Esophagus muscularis mucosa (tissue), 4 donors: ENCODE measurements at places on chromosomes 4 and X. TPM values are rescaled to one million over a fixed set of nuclear protein-coding genes. Genes with fewer than 3 reads are reported as not detected.
A peak's percentile ranks its signal among the peaks of the same experiment; 100 is the strongest.

DNA sequence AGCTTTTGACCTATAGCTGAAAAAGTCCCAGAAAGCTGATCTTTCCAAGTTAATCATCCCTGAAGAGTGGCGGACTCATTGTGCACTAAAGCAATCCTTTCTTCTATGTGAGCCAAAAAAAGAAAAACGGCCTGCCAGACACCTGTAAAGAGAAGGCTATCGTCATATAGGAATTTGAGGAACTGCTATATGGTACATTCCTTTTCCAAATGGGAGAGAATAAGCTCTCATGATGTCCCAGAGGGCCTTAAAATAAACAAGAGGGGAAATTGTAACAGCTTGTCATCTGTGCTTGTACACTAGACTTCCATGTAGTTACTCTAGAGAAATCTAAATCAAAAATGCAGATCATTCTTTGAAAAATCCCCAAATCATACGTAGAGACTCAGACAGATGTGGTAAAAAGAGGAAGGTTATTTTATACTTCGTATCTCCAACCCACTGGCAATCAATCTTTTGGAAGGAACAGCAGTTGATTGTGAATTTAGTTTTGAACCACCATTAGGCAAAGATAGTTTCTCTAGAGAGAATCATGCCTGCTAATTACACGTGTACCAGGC lies 26.1 kb downstream of the GPR174 start:
- no peaks in the 10 kb centered on the region for H3K4me1 ChIP-seq
- DNase-seq: no peak
- H3K27me3 ChIP-seq: no peaks in the 10 kb centered on the region
- H3K36me3 ChIP-seq: no peaks in the 10 kb centered on the region
- no peak overlapping the region for H3K27ac ChIP-seq

DNA sequence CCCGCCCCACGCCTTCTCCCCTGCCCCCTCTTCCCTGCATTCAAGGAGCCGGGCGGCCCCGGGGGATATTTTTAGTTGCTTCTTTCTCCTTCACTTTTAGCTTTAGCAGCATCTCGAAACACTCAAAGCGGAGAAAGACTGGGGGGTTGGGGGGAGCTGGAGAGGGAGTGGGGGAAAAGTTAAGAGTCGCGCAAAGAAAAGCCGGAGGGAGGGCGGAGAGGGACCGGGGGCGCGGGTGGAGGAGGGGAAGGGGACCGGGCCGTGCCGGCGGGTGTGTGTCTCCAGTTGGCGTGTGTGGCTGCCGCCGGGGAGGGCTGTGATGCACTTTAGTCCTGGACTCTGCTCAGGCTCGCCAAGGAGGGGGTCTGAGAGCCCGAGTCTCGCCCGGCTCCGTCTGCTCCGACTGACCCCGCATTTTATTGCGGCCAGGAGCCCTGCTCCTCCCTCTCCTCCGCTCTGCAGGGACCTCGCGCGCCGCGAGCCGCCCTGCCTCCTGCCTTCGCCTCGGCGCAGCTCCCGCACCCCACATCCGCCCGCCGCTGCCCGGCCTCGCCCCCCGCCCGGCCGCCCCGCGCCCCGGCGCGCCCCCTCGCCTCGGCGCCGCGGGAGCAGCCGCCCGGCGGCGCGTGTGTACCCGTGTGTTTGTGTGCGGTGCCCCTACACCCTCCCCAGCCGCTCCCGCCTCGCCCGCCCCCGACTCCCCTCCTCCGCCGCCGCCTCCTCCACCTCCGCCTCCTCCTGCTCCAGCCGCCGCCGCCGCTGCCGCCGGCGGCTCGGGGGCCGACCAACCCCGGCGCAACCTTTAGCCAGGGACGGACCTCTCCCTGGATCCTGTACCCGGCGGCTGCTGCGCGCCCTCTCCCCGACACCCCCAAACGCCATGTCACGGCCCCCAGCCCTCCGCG lies 1.4 kb downstream of the ZNF827 start:
- DNase-seq: peak; percentile 92
- peak overlapping the region; percentile 81 for H3K4me3 ChIP-seq
- peak overlapping the region; percentile 96 for H3K27ac ChIP-seq
- no peaks in the 10 kb centered on the region for H3K27me3 ChIP-seq
- no peaks in the 10 kb centered on the region for H3K36me3 ChIP-seq

DNA sequence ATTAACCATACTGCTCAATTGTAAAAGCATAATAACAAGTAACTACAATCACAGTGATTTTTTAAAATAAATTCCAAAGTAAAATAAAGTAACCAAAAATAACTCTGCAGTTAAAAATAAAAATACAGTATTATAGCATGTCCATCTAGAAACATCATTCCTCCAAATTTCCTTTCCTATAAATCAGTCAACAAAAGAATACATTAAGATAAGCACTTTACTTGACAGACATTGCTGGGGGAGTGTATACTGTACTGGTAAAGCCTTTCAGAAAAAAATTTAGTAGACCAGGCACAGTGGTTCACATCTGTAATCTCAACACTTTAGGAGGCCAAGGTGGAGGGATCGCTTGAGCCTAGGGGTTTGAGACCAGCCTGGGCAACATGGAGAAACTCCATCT lies 91.1 kb downstream of the LRBA start:
- peaks cover 16% of the 10 kb centered on the region for H3K36me3 ChIP-seq
- H3K27ac ChIP-seq: no peak overlapping the region
- H3K4me1 ChIP-seq: no peaks in the 10 kb centered on the region
- no peak overlapping the region for H3K4me3 ChIP-seq

GRCh38 chr4:118360106-118360505 lies 7.3 kb upstream of the PRSS12 start:
- H3K4me3 ChIP-seq: no peak overlapping the region
- H3K27me3 ChIP-seq: no peaks in the 10 kb centered on the region
- no peaks in the 10 kb centered on the region for H3K36me3 ChIP-seq
- no peak overlapping the region for H3K27ac ChIP-seq
- H3K4me1 ChIP-seq: no peaks in the 10 kb centered on the region
- DNase-seq: no peak

- no peak overlapping the region for H3K4me3 ChIP-seq
- H3K36me3 ChIP-seq: no peaks in the 10 kb centered on the region
- H3K4me1 ChIP-seq: no peaks in the 10 kb centered on the region
- no peak overlapping the region for H3K27ac ChIP-seq
- no peaks in the 10 kb centered on the region for H3K27me3 ChIP-seq
Measured at GRCh38 chr4:112075129-112075753, 70.0 kb upstream of the FAM241A start.

- DNase-seq: no peak
- H3K27ac ChIP-seq: no peak overlapping the region
- no peaks in the 10 kb centered on the region for H3K36me3 ChIP-seq
- no peak overlapping the region for H3K4me3 ChIP-seq
- H3K4me1 ChIP-seq: peaks cover 20% of the 10 kb centered on the region
- no peaks in the 10 kb centered on the region for H3K27me3 ChIP-seq
Measured at GRCh38 chr4:99029852-99030251, 34.3 kb downstream of the METAP1 start.

- peaks cover 12% of the 10 kb centered on the region for H3K36me3 ChIP-seq
- no peaks in the 10 kb centered on the region for H3K27me3 ChIP-seq
- no peak for DNase-seq
- peaks cover 51% of the 10 kb centered on the region for H3K4me1 ChIP-seq
- no peak overlapping the region for H3K27ac ChIP-seq
Measured at GRCh38 chr4:2600878-2601277, 64.4 kb downstream of the FAM193A start.

DNA sequence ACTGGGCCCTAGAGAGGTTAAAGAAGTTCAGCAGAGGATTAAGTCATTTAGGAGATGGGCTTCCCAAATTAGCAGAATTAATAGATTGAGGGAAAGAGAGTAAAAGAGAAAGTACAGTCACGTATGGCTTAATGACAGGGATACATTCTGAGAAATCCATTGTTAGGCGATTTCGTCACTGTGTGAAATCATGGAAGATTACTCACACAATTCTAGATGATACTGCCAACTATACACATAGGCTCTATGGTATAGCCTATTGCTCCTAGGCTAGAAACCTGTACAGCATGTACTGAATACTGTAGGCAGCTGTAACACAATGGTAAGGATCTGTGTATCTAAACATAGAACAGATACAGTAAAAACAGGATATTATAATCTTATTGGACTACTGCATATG lies 180.6 kb downstream of the RNF150 start:
- H3K27me3 ChIP-seq: no peaks in the 10 kb centered on the region
- H3K4me3 ChIP-seq: no peak overlapping the region
- no peak for DNase-seq
- H3K36me3 ChIP-seq: no peaks in the 10 kb centered on the region

GRCh38 chr4:120693816-120694215 lies 228.7 kb downstream of the PRDM5 start:
- peaks cover 13% of the 10 kb centered on the region for H3K4me1 ChIP-seq
- H3K36me3 ChIP-seq: no peaks in the 10 kb centered on the region
- H3K27me3 ChIP-seq: no peaks in the 10 kb centered on the region
- H3K27ac ChIP-seq: no peak overlapping the region

GRCh38 chrX:10470009-10470408 lies 150.4 kb downstream of the MID1 start:
- H3K27me3 ChIP-seq: no peaks in the 10 kb centered on the region
- no peak overlapping the region for H3K27ac ChIP-seq
- H3K4me3 ChIP-seq: no peak overlapping the region
- no peaks in the 10 kb centered on the region for H3K4me1 ChIP-seq
- DNase-seq: no peak
- H3K36me3 ChIP-seq: peaks cover 4% of the 10 kb centered on the region

DNA sequence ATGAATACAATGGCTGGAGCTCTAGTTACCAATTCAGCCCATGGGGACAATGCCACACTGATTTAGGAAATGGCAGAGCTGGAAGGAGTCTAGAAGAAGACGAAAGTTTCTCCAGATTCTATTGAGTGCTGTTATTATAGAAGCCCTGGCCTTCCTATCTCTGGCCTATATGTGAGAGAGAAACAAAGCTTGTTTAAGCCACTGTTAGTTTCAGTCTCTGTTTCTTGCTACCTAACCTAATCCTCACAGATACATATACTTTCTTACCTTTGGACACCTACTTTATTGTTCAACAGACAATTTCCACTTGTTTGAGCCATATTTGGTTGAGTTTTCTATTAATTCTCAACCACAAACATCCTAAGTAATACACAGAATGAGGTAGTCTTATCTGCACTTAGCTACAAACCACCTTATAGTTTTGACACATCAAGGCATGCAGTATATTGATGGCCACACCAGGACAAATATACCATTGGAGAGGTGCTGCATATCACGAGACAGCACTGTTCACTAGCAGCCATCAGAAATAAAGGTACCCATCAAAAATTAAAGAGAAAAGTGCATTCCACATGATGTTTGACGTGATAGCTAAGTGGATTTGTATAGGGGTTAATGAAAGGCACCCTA lies 190.2 kb downstream of the SMIM20 start:
- no peaks in the 10 kb centered on the region for H3K27me3 ChIP-seq
- H3K4me3 ChIP-seq: no peak overlapping the region
- DNase-seq: no peak
- H3K36me3 ChIP-seq: no peaks in the 10 kb centered on the region

DNA sequence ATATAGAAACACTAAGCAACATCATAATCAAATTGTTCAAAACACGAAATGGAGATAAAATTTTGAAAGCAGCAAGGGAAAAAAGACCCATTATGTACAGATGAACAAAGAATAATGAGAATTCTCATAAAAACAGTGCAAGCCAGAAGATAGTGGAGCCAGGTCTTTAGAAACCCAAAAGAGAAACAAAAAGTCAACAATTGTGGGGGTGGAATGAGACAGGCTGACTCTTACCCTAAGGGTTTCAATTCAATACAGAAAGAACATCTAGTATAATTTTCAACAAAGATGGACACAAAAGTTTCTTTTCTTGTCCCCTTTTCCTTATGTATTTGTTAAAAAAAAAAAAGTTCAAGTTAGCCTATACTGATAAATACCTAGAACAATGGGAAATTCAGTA lies 34.0 kb upstream of the MAGEB2 start:
- no peak for DNase-seq
- no peaks in the 10 kb centered on the region for H3K36me3 ChIP-seq
- H3K4me1 ChIP-seq: no peaks in the 10 kb centered on the region
- no peaks in the 10 kb centered on the region for H3K27me3 ChIP-seq

The CT45A6 gene
- not detected for total RNA-seq

The RHOXF1 gene
- total RNA-seq: not detected

The MAGEA10 gene
- not detected for total RNA-seq

The NLGN4X gene
- 3.1 TPM for total RNA-seq

The SMIM10L2A gene
- 0.83 TPM for total RNA-seq

The CTAG1B gene
- total RNA-seq: not detected

The GPR50 gene
- not detected for total RNA-seq

The DMRTC1 gene
- not detected for total RNA-seq

The INTS12 gene
- 22.2 TPM for total RNA-seq
